ENCODE measurements at places on chromosomes 3 and 15. TPM values are rescaled to one million over a fixed set of nuclear protein-coding genes. Genes with fewer than 3 reads are reported as not detected.

- DNase-seq = no peak
Observed at GRCh38 chr15:54941417-54941816, 255.3 kb downstream of the RSL24D1 start.

Gene IL20RB
- total RNA-seq = 10.7 TPM

Gene CCR8
- total RNA-seq = not detected

- peak; percentile 26 for DNase-seq
Observed at GRCh38 chr3:119240101-119240590, 532 bp downstream of the B4GALT4 start.

GRCh38 chr3:97705764-97706163 is 58.8 kb upstream of the ARL6 start:
- no peak for DNase-seq

DNA sequence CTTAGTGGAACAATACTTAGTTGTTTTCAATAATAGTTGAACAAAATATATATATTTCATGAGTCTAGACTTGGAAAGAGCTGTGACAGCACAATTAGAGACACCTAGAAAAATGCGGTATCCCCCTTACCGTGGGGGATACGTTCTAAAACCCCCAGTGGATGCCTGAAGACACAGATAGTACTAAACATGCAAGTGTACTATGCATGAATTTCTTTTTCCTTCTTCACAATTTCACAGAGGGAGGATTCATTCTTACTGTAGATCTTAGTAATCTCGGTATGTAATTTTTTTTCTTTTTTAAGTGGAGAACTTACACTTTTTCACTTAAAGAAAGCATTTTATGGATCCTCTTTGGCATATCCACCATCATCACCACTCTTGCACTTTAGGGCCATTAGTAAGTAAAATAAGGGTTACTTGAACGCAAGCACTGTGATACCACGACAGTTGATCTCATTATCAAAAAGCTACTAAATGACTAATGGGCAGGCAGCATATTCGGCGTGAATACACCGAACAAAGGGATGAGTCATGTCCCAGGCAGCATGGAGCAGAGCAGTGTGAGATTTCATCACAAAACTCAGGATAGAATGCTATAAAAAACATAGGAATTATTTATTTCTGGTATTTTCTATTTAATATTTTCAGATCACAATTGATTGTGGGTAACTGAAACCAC is 72.3 kb upstream of the ZNF280D start:
- peak; percentile 86 for DNase-seq

DNA sequence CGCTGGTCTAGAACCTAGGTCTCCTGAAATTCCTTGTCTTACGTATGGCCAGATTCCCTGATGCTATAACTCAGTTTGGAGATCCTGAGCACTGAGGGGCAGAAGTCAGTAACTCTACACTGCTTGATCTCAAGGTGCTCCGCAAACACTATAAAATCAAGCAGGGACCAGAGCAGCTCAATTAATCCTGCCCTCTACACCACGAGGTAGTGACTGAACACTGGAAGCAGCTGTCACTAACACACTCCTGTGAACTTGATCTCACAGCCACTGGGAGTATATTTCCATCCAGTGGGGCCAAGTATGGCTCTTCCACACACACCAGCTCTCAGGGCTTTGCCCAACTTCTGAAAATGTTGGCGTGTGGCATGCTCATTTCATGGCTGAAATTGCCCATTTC is 51.0 kb downstream of the EDEM1 start:
- no peak for DNase-seq

GRCh38 chr3:81154611-81155143 is 606.8 kb downstream of the GBE1 start:
- DNase-seq = no peak

GRCh38 chr15:81766829-81767475 is 278.9 kb downstream of the MEX3B start:
- no peak for DNase-seq

DNA sequence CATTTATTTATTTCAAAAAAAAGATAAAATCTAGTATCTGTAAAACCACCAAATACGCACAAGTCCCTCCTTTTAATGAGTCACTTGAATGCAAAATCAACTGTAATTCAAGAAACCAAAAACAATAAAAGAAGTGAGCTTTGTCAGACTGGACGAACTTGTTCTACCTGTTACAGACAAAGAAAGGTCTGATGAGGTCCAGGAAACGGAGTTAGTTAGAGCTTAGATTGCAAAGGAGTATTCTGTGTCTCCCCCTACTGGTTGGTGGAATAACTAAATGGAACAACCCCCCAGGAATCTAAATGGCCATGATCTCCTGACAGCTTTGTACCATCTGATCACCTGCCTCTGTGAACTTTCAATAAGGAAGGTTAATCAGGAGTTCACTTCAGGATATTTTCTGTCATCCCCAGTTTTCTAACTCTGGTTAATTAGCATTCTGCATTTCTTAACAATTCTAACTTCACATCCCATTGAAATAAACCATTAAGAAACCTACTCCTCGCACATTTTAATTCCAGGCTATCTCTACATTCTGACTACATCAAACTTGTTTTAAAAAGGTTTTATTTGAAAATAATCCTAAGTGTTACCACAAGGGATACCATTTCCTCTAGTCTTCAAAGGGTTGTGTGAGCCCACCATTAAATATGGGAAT is 333.0 kb upstream of the SATB1 start:
- DNase-seq = peak; percentile 7

DNA sequence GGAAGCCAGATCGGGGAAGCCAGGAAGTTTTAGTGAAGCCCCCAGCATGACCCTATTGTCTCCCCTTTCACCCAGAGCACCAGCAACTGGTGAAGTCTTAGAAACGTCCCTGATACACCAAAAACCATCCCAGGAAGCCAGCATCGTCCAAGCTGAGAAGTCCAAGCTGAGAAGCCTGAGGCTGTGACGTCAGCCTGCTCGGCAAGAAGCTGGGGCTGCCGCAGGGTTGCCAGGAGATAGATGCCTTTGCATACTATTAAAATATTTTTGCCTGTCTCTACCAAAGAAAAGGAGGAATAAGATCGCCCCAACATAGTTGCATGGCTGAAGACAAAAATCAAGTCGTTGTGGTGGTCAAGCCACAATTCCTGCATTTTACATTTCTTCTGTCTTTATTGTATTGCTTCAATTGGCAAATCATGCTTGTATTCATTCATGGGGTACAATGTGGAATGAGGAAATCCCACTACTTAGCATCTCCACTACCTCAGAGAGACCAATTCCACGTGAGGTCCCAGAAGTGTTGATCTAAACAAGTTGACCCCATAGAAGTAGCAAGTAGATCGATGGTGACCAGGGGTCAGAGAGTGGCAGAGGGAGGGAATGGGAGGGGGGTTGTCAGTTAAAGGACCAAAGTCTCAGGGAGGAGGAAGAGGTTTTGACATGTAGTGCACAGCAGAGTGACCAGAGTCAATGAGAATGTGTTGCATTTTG is 19.6 kb upstream of the EMC3 start:
- DNase-seq = no peak

Gene CNTN4
- total RNA-seq = not detected

- peak; percentile 78 for DNase-seq
Observed at GRCh38 chr15:76197703-76198455, 113.4 kb downstream of the ETFA start.

DNA sequence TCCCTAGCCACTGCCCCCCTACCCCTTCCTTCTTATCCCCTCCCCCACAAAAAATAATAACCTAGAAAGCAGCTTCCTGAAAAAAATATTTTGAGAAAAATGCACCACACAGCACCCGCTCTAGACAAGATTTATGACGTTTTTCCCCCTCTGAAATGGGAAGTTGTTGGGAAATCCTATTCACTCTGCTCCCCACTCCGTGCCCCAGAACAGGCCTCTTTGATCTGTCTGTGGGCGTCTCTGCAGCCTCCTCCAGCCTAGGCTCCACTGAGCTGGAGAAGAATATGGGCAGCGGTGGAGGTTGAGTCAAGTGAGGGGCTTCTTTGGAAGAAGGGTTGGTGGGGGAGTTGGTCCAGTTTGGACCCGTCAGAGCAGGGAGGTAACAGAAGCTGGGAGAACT is 28.5 kb upstream of the POLG start:
- no peak for DNase-seq

- no peak for DNase-seq
Observed at GRCh38 chr3:189142527-189142926, 29.2 kb upstream of the TPRG1 start.

Gene CD80
- total RNA-seq = not detected

DNA sequence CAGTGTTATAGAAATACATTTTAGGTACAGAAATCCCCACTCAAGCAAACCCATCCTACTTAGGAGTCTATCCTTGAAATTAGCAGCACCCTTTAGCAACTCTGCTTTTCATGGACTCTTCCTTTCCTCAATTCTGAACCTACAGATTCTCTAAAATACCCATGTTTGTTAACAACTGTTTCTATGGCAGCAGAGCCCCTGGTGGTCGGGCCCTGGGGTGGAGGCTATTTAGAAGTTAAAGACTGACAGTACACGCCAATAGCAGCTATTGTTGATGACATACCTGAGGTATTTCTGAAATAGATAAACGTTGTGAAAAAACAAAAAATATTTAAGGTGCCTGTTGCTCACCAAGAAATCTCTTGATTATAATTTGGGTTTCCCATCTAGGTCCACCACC is 23.4 kb upstream of the NRG4 start:
- DNase-seq = no peak

- DNase-seq = no peak
Observed at GRCh38 chr3:194439881-194440550, 41.0 kb upstream of the GP5 start.

GRCh38 chr15:33048255-33048654 is 146.3 kb downstream of the FMN1 start:
- peak; percentile 37 for DNase-seq

- DNase-seq = no peak
Observed at GRCh38 chr3:127710155-127710941, 37.6 kb downstream of the ABTB1 start.

GRCh38 chr15:91152896-91153581 is 53.0 kb downstream of the SV2B start:
- no peak for DNase-seq

Gene THAP10
- 8.4 TPM for total RNA-seq

Gene SLC6A1
- not detected for total RNA-seq

DNA sequence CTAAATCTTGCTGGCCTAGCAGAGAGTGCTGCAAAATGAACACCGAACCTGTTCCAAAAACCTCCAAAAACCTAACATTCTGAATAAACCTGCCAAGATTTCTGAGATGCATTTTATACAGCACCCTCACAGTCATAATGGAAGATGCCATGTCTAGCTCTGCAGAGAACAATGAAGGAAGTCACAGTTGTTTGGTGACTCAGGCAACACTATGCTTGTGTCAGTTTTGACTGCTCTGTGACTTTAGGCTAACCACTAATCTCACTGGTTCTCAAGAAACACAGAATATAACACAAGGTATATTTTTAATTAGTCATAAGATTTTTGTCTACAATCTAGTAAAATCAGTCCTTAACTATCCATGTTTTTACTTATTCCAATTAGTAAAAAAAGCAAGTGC is 606.6 kb downstream of the TBL1XR1 start:
- no peak for DNase-seq
